ENCODE measurements at places on chromosomes 16 and 17.

- DNase-seq = no peak
These were observed 30.9 kb downstream of the OR1D5 start for GRCh38 chr17:3032258-3033247.

GRCh38 chr16:86357303-86357702 is 153.0 kb upstream of the FOXF1 start:
- no peak for DNase-seq

- no peak for DNase-seq
These were observed 273.8 kb downstream of the C16orf95 start for GRCh38 chr16:87043231-87044031.

DNA sequence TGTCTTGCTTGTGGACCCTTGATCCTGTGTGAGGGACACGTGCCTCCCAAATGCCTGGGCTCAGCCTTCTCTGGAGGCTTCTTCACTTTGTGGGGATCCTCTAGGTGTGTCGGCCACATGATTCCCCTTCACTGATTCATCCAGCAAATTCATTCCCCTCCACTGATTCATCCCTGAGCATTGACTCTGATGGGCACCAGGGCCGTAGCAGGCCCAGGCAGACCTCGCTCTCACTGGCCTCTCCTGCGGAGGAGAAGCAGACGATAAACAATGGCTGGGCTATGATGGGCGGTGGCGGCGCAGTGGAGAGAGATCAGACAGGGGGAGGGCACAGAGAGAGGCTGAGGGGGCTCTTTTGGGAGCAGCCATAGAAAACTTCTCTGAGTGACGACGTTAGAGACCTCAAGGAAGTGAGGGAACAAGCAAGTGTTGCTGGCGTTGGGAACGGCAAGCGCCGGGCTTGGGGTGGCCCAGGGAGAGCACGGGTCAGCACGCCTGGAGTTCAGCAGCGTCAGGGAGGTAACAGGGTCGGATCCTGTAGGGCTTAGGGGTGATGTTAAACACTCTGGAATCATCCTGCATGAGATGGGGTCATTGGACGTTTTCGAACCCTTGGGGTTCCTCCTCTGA is 17.5 kb upstream of the RPTOR start:
- no peak for DNase-seq

- DNase-seq = no peak
These were observed 405.5 kb upstream of the PSMD7 start for GRCh38 chr16:73891129-73891542.
